ENCODE measurements at places on chromosomes 16 and 17.

- no peak for DNase-seq
Observed at GRCh38 chr16:11231367-11231970, 24.5 kb downstream of the SOCS1 start.

GRCh38 chr16:73015612-73016487 lies 32.1 kb downstream of the ZFHX3 start:
- DNase-seq: no peak

- no peak for DNase-seq
Observed at GRCh38 chr16:76164970-76165558, 112.1 kb upstream of the CNTNAP4 start.

GRCh38 chr16:4744555-4745273 lies 10.4 kb downstream of the DNAAF8 start:
- no peak for DNase-seq

GRCh38 chr16:70590722-70591415 lies 55.5 kb upstream of the IL34 start:
- DNase-seq: no peak

DNA sequence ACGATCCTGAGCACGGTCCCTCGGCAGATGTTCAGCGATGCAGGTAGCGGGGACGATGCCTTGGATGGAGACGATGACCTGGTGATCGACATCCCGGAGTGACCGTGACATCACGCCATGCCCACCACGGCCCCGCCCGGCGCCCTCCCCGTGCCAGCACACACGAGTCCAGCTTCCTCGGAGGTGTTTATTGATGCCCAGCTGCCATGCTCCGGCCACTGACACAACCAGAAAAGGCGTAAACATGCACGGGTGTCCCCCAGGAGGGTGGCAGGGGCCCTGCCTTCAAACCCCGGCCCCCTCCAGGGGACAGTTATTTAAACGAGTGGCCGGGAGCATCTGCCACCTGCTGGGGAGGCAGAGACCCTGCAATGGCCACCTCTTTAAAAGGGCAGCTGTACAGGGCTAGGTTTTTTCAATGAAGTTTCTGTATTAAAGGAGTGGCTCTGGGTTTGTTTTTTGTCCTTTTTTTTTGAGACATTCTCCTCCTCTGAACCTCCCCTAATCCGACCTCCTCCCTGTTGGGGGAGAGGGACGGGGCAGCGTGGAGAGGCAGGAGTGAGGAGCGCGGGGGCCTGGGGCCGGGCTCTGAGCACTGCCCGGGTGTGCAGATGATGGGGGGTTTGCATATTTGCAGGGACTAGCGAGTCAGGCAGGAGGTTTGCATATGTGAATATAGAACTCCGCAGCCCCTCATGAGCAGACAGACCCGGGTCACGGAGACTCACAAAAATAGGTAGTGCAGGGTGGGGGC lies 5.3 kb downstream of the DOC2A start:
- DNase-seq: peak; percentile 96

GRCh38 chr17:75552425-75553294 lies 27.2 kb downstream of the LLGL2 start:
- peak; percentile 61 for DNase-seq

GRCh38 chr16:85428168-85428898 lies 184.8 kb upstream of the GSE1 start:
- peak; percentile 81 for DNase-seq

DNA sequence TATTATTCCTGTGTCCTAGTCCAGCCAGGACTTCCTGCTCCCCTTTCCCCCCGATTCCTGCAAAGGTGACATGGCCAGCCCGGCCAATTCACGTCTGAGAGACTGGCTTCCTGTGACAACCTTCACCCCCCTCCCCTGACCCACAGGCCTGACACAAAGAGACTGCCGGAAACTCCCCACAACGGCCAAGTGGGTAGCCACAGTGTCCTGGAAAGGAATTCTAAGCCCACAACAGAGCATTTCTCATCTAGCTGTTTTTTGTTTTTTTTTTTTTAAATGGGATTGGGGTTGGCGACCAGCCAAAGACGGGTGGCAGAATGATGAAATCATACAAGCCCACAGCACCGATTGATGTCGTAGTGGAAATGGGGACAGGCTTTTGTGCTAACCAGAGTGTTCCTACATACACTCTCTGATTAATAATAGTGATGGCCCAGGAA lies 2.8 kb upstream of the XAF1 start:
- DNase-seq: no peak

DNA sequence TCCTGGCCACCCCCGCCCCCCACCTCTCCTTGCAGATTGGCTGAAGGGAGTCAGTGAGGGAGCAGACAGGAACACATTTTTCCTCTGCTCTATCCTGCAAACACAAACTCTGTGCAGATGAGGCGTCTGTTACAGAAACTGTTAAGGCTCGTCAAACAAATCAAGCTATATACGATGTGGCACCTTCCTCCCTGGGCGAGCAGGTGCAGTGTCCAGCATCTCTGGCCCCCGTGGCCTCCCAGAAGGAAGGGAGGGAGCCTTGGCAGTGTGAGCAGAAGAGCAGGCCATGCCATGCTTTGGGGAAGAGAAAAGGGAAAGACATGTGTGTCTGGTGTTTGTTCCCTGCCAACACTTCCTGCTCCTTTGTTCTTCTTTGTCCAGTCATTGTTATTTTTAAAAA lies 267.8 kb downstream of the UTP18 start:
- DNase-seq: no peak

- DNase-seq: no peak
Observed at GRCh38 chr17:77867308-77867781, 91.2 kb upstream of the TNRC6C start.

GRCh38 chr16:70754371-70754770 lies 46.6 kb downstream of the VAC14 start:
- DNase-seq: no peak

DNA sequence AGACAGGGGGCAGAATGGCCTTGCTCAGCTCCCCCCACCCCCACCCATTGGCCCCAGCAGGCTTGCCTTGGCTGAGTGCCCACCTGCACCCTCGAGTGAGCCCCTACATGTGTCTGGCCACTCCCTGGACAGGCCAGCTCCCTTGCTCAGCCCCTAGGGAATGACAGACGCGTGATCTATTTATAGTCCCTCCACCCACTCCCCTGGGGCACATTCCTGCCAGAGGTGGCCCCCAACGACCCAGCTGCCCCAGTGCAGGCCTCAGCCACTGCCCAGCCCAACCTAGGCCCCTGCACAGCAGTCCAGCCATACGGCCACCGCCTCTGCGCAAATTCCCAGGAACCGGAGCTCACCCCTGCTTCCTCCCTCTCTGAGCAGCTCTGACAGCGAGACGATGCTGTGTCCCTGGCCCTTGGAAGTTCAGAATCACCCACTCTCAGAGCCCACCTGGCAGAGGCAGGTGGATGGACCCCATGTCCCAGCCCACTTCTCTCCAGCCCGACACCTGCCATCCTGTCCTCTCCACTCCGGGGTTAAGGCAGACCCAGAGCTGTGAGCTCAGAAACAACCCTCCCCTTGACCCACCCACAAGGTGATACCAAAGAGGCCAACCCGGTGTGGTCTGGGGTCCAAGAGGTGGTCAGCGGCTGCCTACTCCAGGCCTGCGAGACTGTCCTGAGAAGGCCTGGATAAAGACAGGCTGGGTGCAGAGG lies 11.5 kb upstream of the P2RX1 start:
- DNase-seq: no peak

DNA sequence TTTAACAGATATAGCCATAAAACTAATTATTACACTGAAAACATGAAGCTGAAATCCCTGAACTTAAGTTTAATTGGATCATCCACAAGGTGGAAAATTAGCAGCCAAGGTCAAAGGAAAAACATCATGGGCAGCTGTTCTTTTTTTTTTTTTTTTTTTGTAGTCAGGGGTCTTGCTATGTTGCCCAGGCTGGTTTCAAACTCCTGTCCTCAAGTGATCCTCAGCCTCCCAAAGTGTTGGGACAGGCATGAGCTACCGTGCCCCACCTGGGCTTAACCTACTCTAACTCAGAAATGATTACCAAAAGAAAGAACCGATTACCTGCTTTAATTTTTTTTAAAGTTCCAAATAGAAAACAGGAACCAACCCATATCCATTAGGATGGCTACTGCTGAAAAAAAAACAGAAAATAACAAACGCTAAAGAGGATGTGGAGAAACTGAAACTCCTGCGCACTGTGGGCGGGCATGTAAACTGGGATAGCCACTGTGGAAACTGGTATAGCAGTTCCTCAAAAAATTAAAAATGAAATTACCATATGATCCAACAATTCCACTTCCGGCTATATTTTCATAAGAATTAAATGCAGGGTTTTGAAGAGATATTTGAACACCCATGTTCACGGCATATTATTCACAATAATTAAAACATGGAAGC lies 8.6 kb downstream of the CMC2 start:
- no peak for DNase-seq

DNA sequence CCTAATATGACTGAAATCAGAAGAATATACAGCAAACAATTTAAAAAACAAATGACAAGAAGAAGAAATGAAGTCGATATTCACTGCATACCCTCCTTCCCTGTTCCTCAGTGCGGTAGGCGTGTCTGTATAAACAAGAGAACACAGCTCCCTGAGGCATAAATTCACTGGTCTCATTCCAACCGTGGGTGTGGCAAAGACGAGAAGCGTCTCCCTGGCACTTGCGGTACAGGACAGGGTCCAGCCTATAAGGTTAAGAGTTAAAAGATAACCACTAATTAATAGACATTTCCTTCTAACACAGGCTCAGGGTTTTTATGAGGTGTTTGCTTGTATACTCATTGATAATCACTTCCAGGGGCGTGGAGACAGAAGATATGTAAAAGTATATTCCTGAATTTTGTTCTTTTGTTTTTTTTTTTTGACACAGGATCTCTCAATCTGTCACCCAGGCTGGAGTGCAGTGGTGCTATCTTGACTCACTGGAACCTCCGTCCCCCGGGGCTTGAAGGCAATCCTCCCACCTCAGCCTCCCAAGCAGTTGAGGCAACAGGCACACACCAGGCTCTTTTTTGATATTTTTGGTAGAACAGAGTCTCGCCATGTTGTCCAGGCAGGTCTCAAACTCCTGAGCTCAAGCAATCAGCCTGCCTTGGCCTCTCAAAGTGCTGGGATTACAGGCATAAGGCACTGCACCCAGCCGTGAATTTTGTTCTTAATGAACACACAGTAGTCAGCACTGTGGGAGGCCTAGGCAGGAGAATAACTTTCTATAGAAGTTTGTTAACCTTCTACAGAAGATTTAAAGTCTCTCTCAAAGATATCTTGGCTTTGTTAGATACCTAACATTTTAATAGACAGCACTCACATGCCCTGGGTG lies 59.1 kb upstream of the CLEC18B start:
- peak; percentile 75 for DNase-seq

- no peak for DNase-seq
Observed at GRCh38 chr16:84724606-84725309, 25.0 kb downstream of the USP10 start.

- no peak for DNase-seq
Observed at GRCh38 chr17:5922476-5922875, 147.7 kb upstream of the WSCD1 start.

DNA sequence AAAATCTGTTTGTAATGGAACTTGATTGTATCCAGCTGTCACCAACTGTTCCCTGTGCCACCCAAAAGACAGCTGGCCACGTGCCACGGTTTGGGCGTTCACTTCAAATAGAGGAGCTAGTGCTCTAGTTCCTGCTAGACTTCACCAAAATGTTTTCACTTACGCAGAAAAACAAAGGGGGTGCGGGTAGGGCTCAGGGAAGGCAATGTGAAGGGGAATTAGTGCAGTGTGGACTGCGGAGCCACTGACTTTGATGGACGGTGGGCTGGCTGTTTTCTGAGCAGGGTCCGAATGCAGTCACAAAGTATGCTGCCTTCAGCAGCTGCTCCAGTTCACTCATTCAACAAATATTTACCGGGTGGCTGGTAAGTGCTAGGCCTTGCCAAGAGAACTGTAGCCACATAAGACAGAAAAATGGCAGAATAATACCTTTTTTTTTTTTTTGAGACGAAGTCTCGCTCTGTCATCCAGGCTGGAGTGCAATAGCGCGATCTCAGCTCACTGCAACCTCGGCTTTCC lies 7.6 kb upstream of the CYTH1 start:
- no peak for DNase-seq

DNA sequence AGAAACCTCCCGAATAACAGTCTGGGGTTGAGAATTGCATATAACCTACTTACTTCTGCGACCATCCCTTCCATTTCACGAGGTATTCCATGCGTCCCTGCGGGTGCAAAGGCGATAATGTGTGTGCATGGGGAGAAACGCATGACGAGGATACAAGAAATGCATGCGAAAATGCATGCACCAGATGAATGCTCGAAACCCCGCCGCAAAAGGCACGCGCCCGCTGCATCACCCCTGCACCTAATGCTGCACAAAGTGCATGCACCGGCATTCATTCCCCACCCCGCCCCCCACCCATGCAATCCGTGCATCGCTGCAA lies 474 bp downstream of the CBX8 start:
- no peak for DNase-seq

GRCh38 chr17:62140376-62140775 lies 75.3 kb upstream of the MED13 start:
- no peak for DNase-seq

DNA sequence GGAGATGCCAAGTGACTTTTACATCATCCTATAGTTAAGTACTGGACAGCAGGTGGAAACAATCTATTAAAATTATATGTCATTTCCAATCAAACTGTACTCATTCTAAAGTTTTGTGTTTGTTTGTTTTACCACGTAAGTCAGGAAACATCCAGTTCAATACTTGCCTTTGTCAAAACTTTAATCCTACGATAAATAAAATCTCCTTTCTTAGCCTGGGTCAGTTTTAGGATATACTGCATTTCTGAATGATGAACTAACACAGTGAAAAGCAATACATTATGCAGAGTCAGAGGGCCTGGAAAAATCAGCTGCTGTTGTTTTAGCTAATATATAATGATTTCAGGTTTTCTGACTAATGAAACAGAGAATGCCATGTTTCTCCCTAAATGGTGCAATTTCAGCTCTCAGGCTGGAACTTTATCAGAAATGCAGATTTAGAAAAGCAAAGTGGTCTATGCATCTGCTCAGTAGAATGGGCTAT lies 756.4 kb downstream of the CDH11 start:
- no peak for DNase-seq

DNA sequence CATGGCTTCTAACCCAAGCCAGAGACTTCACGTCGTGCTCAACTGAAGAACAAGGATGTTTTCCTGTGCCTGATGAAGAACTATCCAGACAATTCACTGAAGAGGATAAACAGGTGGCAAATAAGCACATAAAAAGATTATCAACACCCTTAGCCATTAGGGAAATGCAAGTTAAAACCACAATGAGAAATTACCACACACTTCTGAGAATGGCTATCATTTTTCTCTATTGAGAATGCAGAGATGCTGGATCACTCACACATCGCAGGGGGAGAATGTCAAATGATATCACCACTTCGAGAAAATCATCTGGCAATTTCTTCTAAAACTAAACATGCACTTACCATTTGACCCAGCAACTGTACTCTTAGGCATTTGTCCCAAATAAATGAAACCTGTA lies 162.8 kb downstream of the IRX3 start:
- DNase-seq: no peak
